ENCODE measurements at places on chromosomes 6 and 20. TPM values are rescaled to one million over a fixed set of nuclear protein-coding genes. Genes with fewer than 3 reads are reported as not detected.

TCP11 gene
- not detected for total RNA-seq

MAP7 gene
- total RNA-seq: 3.2 TPM

TXLNB gene
- total RNA-seq: 122 TPM

GTSF1L gene
- total RNA-seq: not detected

COL11A2 gene
- total RNA-seq: 1.1 TPM

TCP1 gene
- 170 TPM for total RNA-seq

BTNL2 gene
- total RNA-seq: not detected

CPXM1 gene
- total RNA-seq: 2.3 TPM

SLC22A2 gene
- total RNA-seq: not detected

SYNDIG1 gene
- total RNA-seq: 15.8 TPM
